ENCODE measurements at places on chromosomes 3 and 15.

GRCh38 chr3:62699728-62700127, 175.5 kb downstream of the CADPS start:
- DNase-seq, result no peak
- no peaks in the 10 kb centered on the region for H3K36me3 ChIP-seq
- H3K27me3 ChIP-seq, result peaks cover 31% of the 10 kb centered on the region

GRCh38 chr3:40240921-40241320, 68.6 kb upstream of the EIF1B start:
- no peak for DNase-seq
- no peaks in the 10 kb centered on the region for H3K36me3 ChIP-seq
- no peaks in the 10 kb centered on the region for H3K4me1 ChIP-seq
- H3K4me3 ChIP-seq, result no peak overlapping the region
- no peak overlapping the region for H3K27ac ChIP-seq
- no peaks in the 10 kb centered on the region for H3K27me3 ChIP-seq

DNA sequence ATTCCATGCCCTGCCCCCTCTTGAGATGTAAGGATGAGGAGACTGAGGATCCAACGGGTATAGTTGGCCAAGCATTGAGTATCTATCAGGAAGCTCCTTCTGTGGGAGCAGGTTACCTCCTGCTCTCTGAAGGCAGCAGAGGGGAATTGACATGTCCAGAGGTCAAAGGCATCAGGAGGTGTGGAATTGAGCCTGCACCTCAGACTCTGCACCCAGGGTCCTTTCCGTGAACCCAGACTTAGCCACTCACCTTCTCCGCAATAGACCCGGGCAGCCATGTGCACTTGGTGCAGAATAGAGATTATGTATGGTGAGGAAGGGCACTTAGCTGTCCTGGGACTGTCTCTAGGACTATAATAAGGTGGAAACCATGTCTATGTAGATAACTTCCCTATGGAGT, 399.0 kb upstream of the TPM1 start:
- no peak overlapping the region for H3K4me3 ChIP-seq
- H3K27me3 ChIP-seq, result peaks cover 17% of the 10 kb centered on the region
- peaks cover 12% of the 10 kb centered on the region for H3K4me1 ChIP-seq

GRCh38 chr15:40342416-40343320, 1.9 kb upstream of the CCDC9B start:
- peaks cover 42% of the 10 kb centered on the region for H3K4me1 ChIP-seq
- no peak overlapping the region for H3K27ac ChIP-seq
- peaks cover 32% of the 10 kb centered on the region for H3K36me3 ChIP-seq
- no peak overlapping the region for H3K4me3 ChIP-seq
- DNase-seq, result no peak
- no peaks in the 10 kb centered on the region for H3K27me3 ChIP-seq

- DNase-seq, result no peak
- H3K27me3 ChIP-seq, result no peaks in the 10 kb centered on the region
- H3K4me1 ChIP-seq, result peaks cover 9% of the 10 kb centered on the region
Observed at GRCh38 chr3:177640319-177640965, 443.2 kb upstream of the TBL1XR1 start.

All from Calu3 (cell line).